ENCODE measurements at places on chromosomes 3 and 15.

GRCh38 chr15:47607695-47608094, 109.6 kb upstream of the SEMA6D start:
- DNase-seq, result no peak

DNA sequence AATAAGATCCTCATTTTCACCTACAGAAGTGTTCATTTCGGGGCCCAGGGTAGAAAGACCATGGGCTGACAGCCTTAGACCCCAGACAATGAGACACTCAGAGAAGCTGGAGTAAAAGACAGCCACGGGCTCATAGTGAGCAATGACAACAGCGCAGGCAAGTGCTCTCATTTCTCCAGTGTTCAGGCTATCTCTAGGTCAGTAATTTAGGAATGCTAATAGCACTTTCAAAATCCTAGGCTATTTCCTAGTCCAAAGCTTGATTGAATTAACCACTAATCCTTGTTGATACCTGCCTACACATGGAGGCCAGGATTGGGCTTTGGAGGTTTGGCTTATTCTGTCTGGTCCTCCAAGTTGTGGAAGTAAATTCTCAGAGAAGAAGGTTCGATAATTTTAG, 44.4 kb downstream of the FBN1 start:
- no peak for DNase-seq

- DNase-seq, result peak; percentile 15
Measured at GRCh38 chr15:58453931-58454793, 22.4 kb downstream of the LIPC start.

DNA sequence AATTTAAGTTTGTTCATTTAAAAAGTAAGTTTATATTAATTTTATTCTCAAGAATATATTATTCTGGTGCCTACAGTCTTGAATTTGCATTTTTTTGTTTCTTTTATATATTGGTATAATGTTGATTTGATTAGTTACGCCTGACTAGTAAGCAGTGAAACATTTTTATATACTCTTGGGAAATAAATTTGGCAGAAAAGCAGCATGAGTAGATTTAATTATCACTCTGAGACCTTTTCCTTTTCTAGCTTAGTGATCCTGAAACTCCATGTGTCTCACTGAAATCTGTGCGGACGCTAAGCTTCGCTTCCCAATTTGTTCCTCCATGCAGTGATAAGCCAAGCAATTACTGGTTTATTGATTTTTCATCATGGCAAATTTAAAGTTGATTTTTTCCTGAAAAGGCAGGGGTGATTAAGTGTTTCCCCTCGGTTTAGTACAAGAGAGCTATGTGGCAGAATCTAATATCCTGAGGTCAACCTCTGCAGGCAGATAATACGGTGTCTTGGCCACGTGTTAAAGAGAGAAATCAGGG, 87.2 kb upstream of the MLF1 start:
- no peak for DNase-seq

GRCh38 chr3:188506446-188506845, 352.5 kb downstream of the LPP start:
- DNase-seq, result no peak

DNA sequence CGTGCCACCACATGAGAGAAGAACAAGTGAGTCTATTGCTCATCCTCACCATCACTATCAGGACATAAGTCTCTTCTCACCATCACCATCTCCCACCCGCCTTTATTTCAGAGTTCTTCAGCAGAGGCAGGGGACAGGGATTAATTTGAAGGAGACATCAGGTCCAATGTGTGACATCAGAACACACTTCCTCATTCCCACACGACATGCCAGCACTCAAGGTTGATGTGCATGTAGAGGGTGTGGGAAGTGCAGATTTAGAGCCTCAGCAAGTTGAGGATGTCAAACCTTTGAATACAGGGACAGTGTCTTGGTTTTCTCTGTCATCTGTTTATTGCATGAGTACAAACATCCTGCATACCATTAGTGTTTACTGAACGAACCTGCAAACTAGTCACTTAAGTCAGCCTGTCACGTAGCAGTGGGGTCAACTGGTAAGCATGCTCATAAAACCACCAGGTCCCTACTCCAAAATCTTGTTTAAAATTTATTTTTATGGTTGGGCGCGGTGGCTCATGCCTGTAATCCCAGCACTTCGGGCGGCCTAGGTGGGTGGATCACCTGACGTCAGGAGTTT, 104.4 kb downstream of the MYLK start:
- DNase-seq, result no peak

- DNase-seq, result peak; percentile 90
Measured at GRCh38 chr3:52606373-52607085, 70.1 kb downstream of the UQCC5 start.

DNA sequence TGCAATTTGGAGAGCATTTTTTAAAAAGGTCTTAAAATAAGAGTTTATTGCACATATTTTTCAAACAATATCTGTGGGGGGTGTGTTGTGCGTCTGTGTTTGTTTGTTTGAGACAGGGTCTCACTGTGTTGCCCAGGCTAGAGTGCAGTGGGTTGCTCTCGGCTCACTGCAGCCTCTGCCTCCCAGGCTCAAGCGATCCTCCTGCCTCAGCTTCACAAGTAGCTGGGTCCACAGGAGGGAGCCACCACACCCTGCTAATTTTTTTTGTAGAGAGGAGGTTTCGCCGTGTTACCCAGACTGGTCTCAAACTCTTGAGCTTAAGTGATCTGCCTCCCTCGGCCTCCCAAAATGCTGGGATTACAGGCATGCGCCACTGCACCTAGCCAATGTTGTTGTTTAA, 2.7 kb downstream of the MLF1 start:
- DNase-seq, result no peak

DNA sequence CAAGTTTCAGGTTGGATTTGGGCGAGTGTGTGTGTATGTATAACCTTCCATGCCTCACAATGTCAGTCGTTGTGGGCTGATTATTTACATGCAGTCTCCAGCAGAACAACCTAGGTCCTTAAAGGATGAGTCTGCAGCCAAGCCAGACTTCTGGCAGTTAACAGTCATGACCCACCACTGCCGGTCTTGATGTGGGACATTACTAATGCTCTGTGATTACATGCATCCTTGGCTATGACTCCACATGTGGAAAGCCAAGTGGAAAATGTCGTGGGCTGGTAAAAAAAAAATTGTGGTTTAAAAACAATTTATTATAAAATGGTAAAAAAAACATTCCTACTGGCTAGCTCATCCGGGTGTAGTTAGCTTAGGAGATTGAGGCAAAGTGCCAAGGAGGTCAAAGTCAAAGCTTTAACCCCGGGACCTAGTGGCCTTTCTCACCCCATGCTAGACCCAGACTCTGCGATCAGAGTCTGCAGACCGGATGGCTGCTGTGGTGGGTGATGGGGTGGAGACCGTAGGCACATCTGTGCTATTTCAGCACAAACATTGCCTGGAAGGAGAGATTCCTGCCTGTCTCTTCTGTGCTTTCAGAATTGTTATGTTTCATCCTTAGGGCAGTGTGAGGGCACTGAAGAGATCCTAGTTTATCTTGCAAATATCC, 6.8 kb downstream of the RARRES1 start:
- DNase-seq, result peak; percentile 98

DNA sequence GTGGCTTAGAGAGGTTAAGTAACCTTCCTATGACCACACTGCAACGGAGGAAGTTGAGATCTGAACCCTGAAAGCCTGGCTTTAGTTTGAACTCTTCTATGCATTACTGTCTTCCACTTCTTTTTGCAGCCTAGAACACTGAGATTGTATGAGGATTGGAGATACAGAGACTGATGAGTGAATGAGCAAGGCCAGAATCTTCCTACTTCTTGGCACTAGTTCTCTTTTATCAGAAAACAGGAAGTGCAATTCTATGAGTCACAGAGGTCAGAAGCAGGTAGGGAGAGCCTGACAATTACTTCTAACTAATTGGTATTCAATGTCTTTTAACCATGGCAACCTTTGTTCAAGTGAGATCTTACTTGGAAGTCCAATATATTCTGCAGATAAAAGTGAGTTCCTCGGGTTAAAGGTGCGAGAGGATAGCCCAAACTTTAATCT, 219.0 kb downstream of the SHQ1 start:
- peak; percentile 66 for DNase-seq

DNA sequence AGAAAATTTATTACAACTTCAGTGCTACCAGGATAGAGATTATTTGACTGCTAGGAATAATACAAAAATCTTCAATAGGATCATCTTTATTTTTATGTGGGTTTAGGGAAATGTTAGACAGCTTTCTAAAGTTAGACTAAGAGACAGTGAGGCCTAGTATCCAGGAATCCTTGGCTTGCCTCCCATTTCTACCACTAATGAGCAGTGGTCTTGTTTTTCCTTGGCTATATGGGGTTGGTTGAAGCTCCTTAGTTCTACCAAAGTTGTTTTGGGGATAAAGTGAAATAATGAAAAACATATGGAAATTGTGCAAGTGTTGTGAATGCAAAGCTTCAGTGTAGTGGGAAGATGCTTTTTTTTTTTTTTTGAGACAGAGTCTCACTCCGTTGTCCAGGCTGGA, 16.8 kb downstream of the AP4E1 start:
- DNase-seq, result no peak

GRCh38 chr3:100063929-100064461, 50.3 kb downstream of the FILIP1L start:
- DNase-seq, result no peak

- peak; percentile 95 for DNase-seq
Measured at GRCh38 chr3:186589856-186590579, 19.5 kb downstream of the DNAJB11 start.

DNA sequence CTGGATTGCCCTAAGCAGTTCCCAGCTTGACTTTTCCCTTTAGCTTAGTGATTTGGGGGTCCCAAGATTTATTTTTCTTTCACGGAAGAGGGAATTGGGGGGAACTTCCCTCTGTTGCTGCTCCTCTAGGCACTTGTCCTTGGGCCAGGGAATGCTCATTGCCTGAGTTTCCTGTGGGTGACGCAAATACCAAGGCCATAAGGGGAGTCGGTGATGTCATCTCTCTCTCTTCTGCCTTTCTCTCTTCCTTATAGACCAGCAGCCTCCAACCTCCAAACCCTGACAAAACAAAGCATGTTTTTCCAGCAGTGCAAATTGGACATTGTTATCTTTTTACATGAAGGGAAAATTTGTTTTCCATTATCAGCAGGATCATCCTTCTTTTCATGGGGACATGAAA, 120.2 kb downstream of the ITPR1 start:
- no peak for DNase-seq

DNA sequence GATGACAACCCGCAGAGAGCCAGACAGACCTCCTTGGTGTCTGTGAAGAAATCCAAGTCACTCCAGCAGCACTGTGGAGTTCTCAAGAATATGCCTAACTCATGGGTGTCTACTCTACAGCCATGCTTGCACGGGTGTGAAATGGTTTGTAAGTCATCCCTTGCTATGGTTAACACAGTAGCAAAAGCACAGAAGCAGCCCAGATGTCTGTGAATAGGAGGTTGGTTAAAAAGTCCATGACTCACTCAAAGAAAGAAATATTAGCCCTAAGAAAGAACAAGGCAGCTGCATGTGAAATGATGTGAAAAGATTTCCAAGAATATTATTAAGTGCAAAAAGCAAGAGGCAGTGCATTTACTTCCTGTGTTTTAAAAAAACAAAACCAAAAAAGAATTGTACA, 12.1 kb upstream of the LIMD1 start:
- DNase-seq, result no peak

DNA sequence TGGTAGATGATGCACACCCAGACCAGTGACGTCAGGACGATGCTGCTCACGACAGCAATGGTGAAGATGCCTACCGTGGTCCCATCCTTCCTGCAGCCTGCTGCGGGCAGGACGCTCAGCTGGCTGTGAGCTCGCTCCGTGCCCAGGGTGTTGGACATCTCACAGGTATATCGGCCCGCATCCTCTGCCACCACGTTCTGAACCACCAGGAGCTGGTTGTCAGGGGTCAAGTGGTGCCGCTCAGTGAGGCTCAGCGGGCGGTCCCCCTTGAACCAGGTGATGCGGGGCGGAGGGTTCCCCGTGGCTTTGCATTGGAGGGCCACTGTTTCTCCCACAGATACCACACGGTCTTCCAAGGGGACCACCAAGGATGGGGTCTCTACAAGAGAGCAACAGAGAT, 117.8 kb downstream of the LRIG1 start:
- DNase-seq, result no peak

DNA sequence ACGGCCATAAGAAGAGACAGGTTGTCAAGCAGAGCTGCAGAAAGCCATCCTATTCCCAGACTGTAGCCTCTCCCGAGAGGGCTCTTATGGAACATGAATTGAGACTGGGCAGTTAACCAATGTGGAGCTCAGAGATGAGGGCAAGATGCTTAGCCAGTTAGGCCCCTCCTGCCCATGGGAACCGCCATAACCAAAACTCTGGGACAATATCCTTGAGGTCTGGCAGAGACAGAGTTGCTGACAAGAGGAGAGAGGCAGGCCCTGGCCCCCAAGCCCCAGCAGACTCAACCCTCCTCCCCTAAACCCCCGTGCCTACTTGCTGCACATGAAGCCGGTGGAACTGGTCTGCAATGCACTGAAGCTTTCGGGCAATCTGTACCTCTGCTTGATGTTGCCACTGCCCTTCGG, 4.8 kb downstream of the BMF start:
- no peak for DNase-seq

- DNase-seq, result no peak
Measured at GRCh38 chr3:29050155-29050554, 230.7 kb upstream of the RBMS3 start.

DNA sequence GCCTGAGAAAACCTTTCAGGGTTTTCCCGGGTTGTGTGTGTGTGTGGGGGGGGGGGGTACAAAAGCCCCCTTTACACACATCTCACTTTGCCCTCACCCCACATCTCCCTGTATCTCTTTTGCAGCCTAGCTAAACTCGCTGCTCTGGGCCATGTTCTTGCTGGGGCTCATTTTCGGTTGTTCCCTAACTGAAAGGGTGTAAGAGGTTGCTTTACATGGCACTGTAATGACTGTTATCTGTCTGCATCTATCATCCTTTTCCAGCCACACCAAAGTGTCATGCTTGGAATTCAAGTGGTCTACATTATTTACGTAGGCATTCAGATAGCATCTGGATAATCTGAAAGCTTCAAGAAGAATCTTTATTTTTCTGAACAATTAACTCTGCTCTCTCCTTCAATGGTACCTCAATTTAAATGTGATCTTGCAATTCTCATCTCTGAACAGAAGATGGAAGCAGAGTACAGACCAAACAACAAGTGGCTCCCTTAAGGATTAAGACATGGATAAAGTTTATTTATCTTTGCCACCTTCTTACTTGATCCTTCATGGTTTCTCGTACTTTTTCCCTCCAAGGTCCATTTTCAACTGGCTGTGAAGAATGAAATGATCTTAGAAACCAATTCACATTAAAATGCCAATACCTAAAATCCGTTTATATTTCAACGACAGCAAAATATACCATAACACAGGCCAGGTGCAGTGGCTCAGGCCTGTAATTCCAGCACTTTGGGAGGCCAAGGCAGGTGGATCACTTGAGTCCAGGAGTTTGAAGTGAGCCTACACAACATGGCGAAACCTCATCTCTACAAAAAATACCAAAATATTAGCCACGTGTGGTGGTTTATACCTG, 34.9 kb downstream of the DCLK3 start:
- peak; percentile 56 for DNase-seq

- DNase-seq, result no peak
Measured at GRCh38 chr3:179449636-179450035, 1.6 kb downstream of the GNB4 start.

All from kidney tubule cell (primary cell).